Inflammatory macrophage treated with lipopolysaccharide for 1 hour (primary cell): ENCODE measurements at places on chromosomes 6 and 20.

- DNase-seq = no peak
Measured at GRCh38 chr6:84860920-84861319, 96.5 kb upstream of the TBX18 start.

GRCh38 chr6:76472858-76473257 is 400.4 kb upstream of the IMPG1 start:
- no peak for DNase-seq

- no peak for DNase-seq
Measured at GRCh38 chr6:88616380-88616779, 347.0 kb downstream of the RNGTT start.

- no peak for DNase-seq
Measured at GRCh38 chr6:30149858-30150550, 11.0 kb downstream of the TRIM10 start.

GRCh38 chr6:37531026-37531425 is 31.3 kb upstream of the CCDC167 start:
- DNase-seq = no peak

- no peak for DNase-seq
Measured at GRCh38 chr6:86969573-86969972, 32.2 kb downstream of the HTR1E start.

- no peak for DNase-seq
Measured at GRCh38 chr6:4613795-4614194, 162.4 kb upstream of the CDYL start.

- peak; percentile 67 for DNase-seq
Measured at GRCh38 chr20:2742934-2743559, 50.5 kb downstream of the EBF4 start.

DNA sequence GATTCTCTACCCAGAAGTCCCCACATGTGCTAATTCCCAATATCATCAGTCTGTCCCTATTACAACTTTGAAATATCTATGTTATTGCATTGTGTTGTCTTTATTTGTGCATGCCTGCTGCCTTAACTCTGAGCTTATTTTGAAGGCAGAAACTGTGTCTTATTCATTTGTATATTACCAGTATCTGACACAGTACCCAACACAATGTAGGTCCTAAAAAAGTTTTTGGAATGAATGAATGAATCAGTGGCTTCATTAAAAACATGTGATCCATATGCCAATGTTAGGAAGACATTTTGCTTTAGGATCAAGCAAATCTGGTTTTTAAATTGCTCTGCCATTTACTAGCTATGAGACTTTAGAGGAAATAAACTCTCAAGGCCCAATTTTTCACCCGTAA is 420.4 kb downstream of the CBLN4 start:
- DNase-seq = no peak

DNA sequence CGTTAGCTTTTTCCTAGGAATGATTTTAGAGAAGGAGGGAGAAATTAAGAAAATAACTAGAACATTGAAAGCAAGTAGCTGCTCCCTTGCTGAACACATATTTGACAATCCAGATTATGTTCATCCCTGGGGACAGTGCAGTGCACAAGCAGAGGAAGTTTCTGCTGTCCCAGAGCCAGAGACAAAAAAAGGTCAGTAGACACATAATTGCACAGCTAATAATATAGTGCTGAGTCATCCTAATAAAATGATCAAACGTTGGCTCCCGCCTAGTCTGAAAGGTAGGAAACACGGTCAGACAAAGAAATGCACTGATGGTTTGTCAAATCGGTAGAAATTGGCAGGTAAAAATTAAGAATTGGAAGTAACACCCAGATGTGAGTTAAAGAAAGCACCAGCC is 21.7 kb upstream of the SSTR4 start:
- DNase-seq = no peak

- DNase-seq = no peak
Measured at GRCh38 chr6:12296255-12296573, 6.1 kb downstream of the EDN1 start.

DNA sequence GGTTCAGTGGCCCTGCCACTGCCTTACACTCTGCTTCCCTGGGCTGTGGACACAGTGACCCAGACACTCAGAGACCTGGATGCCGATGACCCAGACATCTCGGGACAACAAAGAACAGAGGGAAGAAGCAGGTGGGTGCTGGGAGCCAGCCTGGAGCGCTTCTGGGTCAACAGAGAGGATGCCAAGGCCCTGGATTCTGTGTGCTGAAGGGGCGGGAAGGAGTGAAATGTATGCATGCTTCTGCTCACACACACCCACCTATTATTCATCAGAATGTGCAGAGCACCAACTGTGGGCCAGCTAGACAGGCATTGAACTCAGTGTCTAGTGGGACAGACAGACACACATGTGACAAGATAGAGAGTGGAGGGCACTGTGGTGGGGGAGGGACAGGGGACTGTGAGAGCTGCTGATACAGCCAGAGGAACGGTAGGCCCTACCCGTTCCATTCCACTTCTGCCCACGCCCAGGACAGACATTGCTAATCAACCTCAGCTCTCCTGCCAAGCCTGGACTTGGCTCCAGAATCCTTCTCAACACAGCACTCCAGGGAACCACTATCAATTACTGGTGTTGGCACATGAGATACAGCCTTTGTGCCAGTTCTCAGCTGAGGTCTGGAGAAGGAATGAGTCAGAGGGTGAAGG is 20.2 kb downstream of the KCNK15 start:
- DNase-seq = no peak

- DNase-seq = no peak
Measured at GRCh38 chr6:41570259-41570615, 24.1 kb downstream of the FOXP4 start.

DNA sequence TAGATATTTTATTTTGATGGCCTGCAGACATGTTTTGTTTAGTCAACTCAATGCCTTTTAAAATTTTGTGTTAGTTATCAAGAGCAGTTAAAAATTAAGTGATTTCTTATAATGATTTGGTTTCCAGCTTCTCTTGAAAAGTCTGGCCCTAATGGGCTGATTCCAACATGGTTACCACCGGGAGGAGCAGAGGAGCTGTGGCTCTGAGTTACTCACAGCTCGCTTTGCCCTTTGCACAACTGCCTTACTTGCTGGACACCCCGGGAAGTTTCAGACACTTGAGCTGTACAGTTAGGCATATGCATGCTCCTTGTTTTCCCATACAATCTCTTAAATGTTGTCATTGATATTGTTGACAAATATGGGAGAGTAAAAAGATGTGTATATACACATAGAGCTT is 173.1 kb upstream of the MMS22L start:
- DNase-seq = no peak

DNA sequence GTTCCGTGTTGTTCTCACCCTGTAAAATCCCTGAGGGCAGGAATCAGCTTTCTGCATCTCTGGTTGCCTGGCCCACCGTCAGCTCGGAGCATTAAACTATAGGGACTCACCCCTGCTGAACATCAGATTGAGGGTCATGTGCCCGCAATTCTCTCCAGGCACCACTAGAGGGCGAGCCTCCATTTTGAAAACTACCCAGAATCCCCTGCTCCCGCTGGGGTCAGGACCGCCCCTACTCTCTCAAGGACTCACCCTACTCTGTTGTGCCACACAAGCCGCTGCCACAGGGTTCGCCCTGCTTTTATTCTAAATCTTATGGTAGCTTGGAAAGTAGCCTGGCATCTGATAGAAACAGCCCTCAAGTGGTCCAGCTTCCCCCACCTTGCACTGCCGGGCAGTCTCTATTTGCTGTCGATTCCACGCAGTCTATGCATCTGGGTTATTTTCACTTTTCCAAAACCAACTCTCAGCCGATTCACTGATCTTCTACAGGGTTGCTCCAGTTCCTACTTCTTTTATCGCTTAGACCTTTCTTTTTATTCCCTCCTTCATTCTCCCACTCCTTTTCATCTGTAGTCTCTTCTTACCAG is 244.1 kb upstream of the QKI start:
- DNase-seq = peak; percentile 35
